ENCODE measurements at places on chromosomes 7 and 10. TPM values are rescaled to one million over a fixed set of nuclear protein-coding genes. Genes with fewer than 3 reads are reported as not detected.

- no peak for DNase-seq
Observed at GRCh38 chr7:71766016-71766415, 634.1 kb downstream of the GALNT17 start.

Gene WDFY4
- 0.22 TPM for total RNA-seq

DNA sequence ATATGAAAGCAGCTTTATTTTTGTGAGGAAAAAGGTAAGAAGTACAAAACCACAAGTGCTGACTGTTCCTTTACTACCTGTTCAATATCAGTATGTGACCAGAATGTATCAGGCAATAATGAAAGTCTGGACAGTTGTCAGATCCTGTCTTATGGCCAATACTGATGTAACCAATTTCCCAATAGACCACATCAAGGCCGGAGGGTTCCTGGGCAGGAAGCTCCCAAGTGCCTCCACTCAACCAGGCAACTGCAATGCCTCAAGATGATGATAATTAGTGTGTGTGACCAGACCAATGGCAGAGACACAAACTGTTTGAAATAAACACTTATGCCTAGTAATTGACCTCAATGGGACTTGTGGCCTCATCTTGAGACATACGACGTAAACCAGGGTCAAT lies 149.4 kb upstream of the ASAH2 start:
- no peak for DNase-seq

DNA sequence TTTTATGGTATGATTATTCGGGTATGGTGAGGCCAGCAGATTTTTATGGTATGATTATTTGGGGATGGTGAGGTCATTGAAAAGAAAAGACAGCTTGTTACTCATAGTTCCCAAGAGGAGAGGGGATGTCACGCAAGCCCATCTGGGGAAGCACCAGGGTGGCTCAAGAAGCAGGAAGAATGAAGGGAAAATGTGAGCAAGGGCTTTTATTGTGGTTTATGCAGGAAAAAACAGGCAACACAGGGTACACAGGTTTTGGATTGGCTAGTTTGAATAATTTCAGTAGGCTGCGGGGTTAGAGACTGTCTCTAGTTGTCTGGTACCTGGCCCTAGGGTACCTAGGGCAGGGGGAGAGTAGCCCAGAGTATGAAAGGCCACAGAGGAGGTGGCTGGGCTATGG lies 26.8 kb upstream of the DGKI start:
- DNase-seq, result no peak

Gene COL17A1
- 3.5 TPM for total RNA-seq

Gene OPALIN
- not detected for total RNA-seq

GRCh38 chr10:3907514-3907913 lies 122.5 kb upstream of the KLF6 start:
- no peak for DNase-seq

DNA sequence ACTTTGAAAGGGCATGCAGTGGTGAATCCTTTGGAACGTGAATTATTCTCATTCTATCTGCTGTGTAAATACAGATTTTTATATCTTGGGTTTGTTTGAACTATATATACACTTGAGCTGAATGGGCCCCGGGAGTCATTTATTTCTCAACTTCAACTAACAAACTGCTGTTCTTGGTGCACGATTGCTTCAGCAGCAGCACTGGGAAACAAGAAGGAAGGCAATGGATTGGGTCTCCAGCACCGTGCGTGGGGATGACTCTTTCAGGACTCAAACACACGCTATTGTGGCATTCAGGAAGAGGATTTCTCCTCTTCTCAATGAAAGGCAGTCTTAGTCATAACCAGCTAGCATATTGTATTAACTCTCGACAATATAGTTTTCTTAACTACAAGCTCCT lies 226.0 kb upstream of the NFE2L3 start:
- peak; percentile 27 for DNase-seq

Gene SH3PXD2A
- 8.7 TPM for total RNA-seq

- peak; percentile 39 for DNase-seq
Observed at GRCh38 chr7:131302876-131303707, 24.6 kb upstream of the MKLN1 start.

Gene CDK14
- 10.2 TPM for total RNA-seq

DNA sequence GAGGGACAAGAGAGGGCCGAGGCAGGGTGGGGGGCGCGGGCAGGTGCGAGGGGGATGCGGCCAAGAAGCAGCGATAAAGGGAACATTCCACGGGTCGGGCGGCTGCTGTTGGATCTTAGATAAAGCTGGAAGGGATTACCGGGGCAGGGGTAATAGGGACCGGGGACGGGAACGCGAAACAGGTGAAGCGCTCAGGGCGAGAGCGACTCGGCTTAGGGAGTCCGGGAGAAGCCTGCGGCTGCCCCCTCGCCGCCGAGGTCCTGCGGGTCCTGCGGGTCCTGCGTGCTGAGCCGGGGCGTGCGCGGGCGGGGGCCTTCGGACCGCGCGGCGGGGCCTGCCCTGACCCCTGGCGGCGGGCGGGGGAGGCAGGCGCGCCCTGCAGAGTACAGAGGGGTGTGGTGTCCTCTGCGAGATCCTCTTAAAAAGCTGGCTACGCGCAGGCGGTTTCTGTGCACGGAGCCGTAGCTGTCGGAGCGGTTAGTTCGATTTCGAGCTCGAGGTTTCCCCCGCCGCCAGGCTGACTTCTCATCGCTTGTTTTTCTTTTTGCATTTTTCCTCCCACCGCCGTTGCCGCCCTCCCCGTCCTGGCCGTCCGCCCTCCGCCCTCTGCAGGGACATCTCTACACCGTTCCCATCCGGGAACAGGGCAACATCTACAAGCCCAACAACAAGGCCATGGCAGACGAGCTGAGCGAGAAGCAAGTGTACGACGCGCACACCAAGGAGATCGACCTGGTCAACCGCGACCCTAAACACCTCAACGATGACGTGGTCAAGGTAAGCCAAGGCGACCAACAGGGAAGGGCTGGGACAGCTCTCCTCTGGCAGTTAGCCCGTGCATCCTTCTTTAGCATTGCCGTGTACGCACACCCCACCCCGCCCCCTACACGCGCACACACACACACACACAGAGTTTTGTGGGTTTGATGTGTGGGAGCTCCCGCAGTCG lies 1.4 kb downstream of the CAV1 start:
- no peak for DNase-seq

Gene INMT
- total RNA-seq, result 0.32 TPM

DNA sequence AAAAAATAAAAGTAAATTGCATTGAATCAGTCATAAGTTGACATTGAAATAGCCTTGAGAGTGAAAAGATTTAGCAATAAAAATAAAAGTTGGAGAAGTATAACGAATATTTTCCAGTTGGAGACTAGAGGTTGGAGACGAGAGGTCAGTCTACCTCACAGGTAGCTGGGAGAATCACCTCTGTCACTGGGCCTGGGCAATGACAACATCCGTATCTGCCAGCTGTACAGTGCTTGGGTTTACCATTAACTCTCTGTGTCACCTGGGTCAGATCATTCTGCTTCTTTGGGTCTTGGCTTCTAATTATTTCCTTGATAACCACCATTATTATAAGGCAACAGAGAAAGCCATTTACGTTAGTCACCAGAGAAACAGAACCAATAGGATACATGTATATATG lies 62.0 kb upstream of the STEAP4 start:
- DNase-seq, result no peak

DNA sequence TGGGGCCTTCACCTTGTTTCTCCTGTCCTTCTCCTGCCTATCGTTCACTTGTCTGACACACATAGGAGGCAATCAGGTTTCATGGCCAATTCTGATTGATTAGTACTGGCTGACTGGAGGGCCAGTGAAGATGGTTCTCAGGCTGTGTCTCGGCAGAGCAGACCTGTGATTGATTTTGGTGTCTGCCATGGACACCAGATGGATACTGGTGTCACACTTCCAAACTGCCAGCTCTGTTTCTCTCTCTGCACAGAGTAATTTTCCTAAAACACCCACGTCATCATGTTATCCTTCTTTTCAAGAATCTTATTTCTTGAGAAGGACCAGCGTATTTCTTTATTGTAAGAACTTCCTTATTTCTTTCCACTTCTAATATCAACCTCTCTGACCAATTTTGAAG lies 117.1 kb downstream of the ICA1 start:
- DNase-seq, result no peak

DNA sequence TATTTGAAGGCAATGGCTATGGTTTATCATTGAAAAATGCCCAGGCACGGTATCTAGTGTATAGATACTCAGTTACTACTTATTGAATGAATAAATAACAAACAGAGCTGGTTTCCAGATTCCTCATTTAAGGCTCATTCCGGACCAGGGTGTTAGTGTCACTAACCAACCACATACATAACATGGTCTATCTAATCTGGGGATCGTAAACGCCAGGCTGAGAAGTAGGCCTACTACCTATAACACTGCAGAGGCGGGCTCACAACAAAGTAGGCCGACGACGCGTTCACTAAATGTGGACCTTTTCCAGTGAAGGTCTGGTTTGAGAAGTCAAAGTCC lies 423 bp downstream of the LSM5 start:
- no peak for DNase-seq

DNA sequence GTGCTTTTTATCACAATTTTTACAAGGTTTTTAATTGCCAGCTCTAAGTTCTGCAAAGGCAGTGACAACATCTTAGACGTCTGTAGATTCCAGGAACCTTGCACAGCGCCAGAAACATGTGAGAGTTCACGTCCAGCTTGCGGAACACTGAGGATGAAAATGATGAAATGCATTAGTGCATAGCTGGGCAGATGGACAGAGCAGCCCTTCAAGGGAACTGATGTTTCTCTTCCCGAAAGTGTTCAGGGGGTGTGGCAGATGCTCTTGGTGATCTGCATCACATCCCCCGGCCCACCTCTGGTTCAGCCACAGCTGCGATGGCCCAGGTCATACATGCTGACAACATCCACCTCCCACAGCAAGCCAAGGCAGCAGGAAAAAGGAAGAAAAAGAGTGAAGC lies 40.9 kb downstream of the ITIH5 start:
- no peak for DNase-seq

Data from HCT116 (cell line).